ENCODE measurements at places on chromosomes 1 and 21. TPM values are rescaled to one million over a fixed set of nuclear protein-coding genes. Genes with fewer than 3 reads are reported as not detected.

Gene FCRL6
- not detected for total RNA-seq

Gene CELA3B
- not detected for total RNA-seq

Gene SPATA46
- not detected for total RNA-seq

Gene ZBTB8A
- 13.9 TPM for total RNA-seq

Gene CYP4A11
- total RNA-seq = 22.1 TPM

Data from metanephros (tissue), 2 donors.